ENCODE measurements at places on chromosomes 7 and 10.

DNA sequence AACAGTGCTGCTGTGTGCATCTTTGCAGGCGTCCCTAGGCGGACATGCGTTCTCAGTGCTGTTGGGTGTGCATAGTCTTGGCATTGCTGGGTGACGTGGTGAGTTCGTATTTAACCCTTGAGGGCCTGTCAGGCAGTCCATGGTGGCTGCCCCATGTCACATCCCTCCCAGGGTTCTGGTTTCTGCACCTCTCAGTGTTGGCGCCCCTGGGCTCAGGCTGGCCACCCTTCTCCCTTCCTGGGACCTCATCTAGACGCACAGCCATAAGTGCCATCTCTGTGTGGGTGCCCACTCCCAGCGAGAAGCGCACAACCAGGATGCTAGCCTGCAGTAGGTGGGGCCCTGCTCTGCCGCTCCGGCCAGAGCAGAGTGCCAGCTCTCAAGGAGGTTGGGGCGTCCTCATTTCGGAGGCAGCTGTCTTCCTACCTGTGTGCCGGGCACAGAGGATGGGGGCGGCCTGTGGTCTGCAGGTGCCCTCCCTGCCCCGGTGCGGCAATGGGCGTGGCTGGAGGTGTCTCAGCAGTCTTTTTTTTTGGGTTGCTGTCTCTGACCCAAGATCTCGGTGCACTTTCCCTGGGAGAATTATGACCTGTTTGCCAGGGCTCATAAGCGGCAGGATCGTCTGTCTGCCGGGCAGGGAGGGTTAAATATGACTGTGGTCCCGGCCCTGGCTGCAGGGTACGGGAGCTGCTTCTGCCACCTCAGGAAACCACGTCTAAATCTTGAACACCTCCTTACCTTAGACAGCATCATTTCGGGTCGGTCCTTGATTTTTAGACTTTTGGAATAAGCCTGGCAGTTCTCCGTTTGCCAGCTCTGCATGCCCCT lies 6.5 kb downstream of the INPP5A start:
- H3K4me1 ChIP-seq, result peaks cover 74% of the 10 kb centered on the region
- H3K4me3 ChIP-seq, result no peak overlapping the region
- H3K27me3 ChIP-seq, result no peaks in the 10 kb centered on the region
- H3K27ac ChIP-seq, result no peak overlapping the region
- no peak for DNase-seq

DNA sequence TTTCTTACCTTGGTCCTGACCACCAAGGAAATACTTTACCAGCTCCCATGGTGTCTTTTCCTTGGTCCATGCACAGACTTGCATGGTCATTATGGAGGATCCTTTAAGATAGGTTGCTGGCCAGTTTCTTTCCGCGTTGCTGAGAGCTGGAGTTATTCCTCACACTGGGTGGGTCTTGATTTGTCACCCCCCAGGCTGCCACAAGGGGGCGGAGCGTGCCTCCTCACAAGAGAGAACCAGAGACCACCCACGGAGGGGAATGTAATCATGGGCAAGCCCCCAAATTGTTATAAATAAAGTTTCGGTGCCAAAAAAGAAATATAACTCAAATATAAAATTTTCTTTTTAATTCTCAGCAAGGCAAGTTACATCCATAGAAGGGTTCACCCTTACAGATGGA lies 10.5 kb upstream of the TRIM24 start:
- H3K27ac ChIP-seq, result no peak overlapping the region
- DNase-seq, result no peak
- H3K4me3 ChIP-seq, result no peak overlapping the region
- H3K4me1 ChIP-seq, result no peaks in the 10 kb centered on the region

GRCh38 chr10:49162063-49162462 lies 26.1 kb downstream of the TMEM273 start:
- H3K27ac ChIP-seq, result no peak overlapping the region
- DNase-seq, result no peak
- H3K27me3 ChIP-seq, result no peaks in the 10 kb centered on the region

DNA sequence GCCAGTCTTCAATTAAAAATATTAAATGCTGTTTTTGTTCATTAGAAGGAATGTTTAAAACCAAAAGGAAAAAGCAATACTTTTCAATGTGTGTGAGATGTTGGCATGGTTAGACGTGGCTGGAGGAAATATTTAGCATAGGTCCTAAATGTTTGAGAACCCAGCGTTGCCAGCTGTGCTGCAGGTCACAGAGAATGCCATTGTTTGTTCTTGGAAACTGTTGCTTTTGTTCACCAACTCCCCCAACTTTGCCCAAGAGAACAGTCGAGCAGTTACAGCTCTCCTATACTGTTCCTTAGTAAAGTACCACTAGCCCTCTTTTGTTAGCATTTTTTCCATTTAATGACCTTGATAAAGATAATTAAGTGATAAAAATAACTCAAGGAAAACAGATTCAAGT lies 44.5 kb upstream of the ELMO1 start:
- H3K27me3 ChIP-seq, result no peaks in the 10 kb centered on the region
- H3K27ac ChIP-seq, result no peak overlapping the region
- H3K4me3 ChIP-seq, result no peak overlapping the region
- no peaks in the 10 kb centered on the region for H3K4me1 ChIP-seq

DNA sequence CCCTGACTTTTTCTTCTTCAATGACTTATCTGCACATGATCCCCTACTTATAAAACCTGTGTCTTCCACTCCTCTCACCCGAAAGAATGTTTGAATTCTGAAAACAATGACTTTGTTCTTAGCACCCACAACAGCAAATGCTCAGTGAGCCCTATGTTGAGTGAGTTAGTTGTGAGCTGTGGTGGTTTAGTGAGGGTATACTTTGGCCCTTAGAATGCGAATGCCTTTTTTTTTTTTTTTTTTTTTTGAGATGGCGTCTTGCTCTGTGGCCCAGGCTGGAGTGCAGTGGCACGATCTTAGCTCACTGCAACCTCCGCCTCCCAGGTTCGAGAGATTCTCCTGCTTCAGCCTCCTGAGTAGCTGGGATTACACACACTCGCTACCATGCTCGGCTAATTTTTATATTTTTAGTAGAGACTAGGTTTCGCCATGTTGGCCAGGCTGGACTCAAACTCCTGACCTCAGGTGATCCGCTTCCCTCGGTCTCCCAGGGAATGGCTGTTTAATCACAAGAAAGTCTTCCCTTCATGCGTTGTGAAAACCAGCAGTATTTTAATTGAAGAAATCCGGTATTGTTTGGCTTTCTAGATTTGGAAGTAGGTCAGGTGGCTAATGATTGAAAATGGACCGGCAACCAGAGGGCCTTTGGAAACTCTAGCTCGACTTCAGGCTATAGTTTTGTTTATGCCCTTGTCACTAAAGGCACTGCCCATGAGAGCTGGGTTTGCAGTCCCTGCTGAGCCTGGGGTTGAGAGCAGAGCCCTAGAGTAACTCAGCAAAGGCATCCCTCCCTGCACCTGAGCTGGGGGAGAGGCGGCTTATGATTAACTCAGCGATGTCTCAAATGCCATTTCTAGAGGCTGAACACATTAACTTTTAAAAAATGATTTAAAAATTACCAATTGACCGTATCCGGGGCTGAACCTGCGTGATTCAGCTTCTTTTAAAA lies 41.3 kb downstream of the CUX1 start:
- H3K27me3 ChIP-seq, result no peaks in the 10 kb centered on the region
- DNase-seq, result no peak
- no peak overlapping the region for H3K4me3 ChIP-seq
- H3K36me3 ChIP-seq, result no peaks in the 10 kb centered on the region
- H3K4me1 ChIP-seq, result peaks cover 12% of the 10 kb centered on the region

GRCh38 chr10:29067161-29067560 lies 221.7 kb upstream of the LYZL1 start:
- no peak overlapping the region for H3K4me3 ChIP-seq
- no peaks in the 10 kb centered on the region for H3K4me1 ChIP-seq
- no peaks in the 10 kb centered on the region for H3K36me3 ChIP-seq
- no peak for DNase-seq

All from heart right ventricle (tissue), 16 donors.